ENCODE measurements at places on chromosomes 16 and 17. TPM values are rescaled to one million over a fixed set of nuclear protein-coding genes. Genes with fewer than 3 reads are reported as not detected.

The TBC1D28 gene
- not detected for total RNA-seq

- no peak within 1 kb of the TSS for H3K4me3 ChIP-seq
- peaks cover 4% of the 10 kb centered on the region for H3K4me1 ChIP-seq
- peaks cover 14% of the 10 kb centered on the region for H3K27me3 ChIP-seq
- H3K27ac ChIP-seq = no peak within 1 kb of the TSS
- peak; percentile 63 for DNase-seq
These were observed at the start of gene PIPOX for GRCh38 chr17:29042679-29043538. Gene PIPOX, plus strand, starts transcription at chr17:29043141. Its CDS starts 85 bp downstream, at chr17:29043226.

The CPHXL2 gene
- not detected for total RNA-seq

The TBC1D3G gene
- not detected for total RNA-seq

GRCh38 chr17:13031718-13032350 lies 14.0 kb upstream of the ELAC2 start:
- H3K27me3 ChIP-seq = no peaks in the 10 kb centered on the region
- H3K36me3 ChIP-seq = no peaks in the 10 kb centered on the region
- peak; percentile 60 for DNase-seq
- H3K4me3 ChIP-seq = no peak overlapping the region

- no peaks in the 10 kb centered on the region for H3K36me3 ChIP-seq
- peak; percentile 25 for DNase-seq
- H3K4me3 ChIP-seq = no peak overlapping the region
These were observed 18.1 kb downstream of the LYRM1 start for GRCh38 chr16:20918486-20919239.

- no peaks in the 10 kb centered on the region for H3K36me3 ChIP-seq
- no peak overlapping the region for H3K4me3 ChIP-seq
- no peak overlapping the region for H3K27ac ChIP-seq
These were observed 6.8 kb downstream of the COTL1 start for GRCh38 chr16:84611041-84611440.

GRCh38 chr17:69078864-69079263 lies 18.1 kb upstream of the ABCA9 start:
- no peaks in the 10 kb centered on the region for H3K4me1 ChIP-seq
- H3K27me3 ChIP-seq = no peaks in the 10 kb centered on the region
- no peak overlapping the region for H3K4me3 ChIP-seq
- no peak for DNase-seq
- H3K27ac ChIP-seq = no peak overlapping the region
- no peaks in the 10 kb centered on the region for H3K36me3 ChIP-seq

The TBX4 gene
- 15.4 TPM for total RNA-seq

The TP53TG3C gene
- total RNA-seq = not detected

The PRSS8 gene
- 192 TPM for total RNA-seq

Measured in hepatocyte (in vitro differentiated cells).